ENCODE measurements at places on chromosomes 1 and 21. TPM values are rescaled to one million over a fixed set of nuclear protein-coding genes. Genes with fewer than 3 reads are reported as not detected.

DNA sequence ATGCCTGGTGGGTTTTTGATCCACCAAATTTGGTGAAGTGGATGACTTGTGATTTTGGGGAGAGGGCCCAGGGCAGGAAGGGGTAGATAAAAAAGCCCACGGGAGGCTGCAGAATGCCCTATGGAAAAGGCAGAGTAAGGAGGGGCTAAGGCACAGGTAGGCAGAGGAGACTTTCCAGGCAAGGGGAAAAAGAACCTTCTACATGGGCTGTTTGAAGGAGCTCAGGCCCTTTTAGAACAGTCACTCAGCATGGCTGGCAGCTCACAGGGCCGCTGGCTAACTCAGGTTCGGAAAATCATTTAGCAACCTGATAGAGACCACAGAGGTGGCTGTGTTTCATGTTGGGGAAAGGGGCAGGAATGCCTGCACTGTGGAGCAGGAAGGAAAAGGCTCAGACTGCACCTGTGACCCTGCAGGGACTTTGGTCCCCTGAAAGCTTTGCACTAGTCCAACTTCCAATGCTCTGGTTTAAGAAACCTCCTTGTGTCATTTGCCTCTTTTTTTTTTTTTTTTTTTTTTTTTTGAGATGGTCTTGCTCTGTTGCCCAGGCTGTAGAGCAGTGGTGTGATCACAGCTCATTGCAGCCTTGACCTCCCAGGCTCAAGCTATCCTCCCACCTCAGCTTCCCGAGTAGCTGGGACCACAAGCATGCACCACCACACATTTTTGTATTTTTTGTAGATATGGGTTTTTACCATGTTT is 58.5 kb upstream of the ENAH start:
- no peak for DNase-seq

The TMCC2 gene
- 11.9 TPM for total RNA-seq

The VHLL gene
- total RNA-seq = not detected

GRCh38 chr1:64975740-64976139 is 9.4 kb upstream of the JAK1 start:
- no peak for DNase-seq

- DNase-seq = no peak
Observed at GRCh38 chr1:24748191-24749121, 3.2 kb downstream of the CLIC4 start.

GRCh38 chr1:234745276-234745675 is 135.3 kb upstream of the IRF2BP2 start:
- DNase-seq = no peak

The G0S2 gene
- total RNA-seq = 220 TPM

DNA sequence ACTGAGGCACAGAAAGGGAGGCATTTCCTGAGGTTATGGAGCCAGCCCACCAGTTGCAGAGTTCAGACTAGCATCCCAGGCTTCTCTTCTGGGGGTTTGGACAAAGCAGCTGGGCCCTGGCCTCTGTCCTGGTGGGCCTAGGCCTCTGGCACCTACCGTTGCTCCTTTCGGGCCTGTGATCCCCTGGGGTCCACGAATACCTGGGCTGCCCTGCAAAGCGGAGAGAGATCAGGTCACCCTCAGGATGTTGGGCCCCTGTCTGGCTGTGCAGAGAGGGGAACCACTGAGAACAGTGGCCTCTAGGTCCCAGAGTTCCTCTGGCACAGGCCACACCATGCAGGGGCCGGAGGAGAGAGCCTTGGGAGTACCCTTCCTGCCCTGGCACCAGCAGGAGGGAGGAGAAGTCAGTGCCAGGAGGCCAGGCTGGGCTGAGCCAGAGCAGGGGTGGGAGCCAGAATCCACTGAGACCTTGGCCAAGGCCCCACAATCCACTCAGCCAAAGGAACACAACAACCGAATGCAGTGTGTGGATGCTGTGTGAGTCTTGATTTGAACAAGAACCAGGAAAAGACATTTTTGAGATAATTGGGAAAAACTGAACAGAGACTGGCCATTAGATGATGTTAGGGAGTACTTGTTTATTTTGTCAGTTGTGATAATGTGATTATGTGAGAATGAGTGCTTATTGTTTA is 8.9 kb downstream of the COL9A2 start:
- DNase-seq = no peak

The NBPF26 gene
- total RNA-seq = 0.91 TPM

The DISP1 gene
- 4.2 TPM for total RNA-seq

GRCh38 chr21:26784974-26785373 is 60.2 kb downstream of the ADAMTS1 start:
- no peak for DNase-seq

- DNase-seq = no peak
Observed at GRCh38 chr1:98457248-98457647, 204.3 kb upstream of the SNX7 start.

- DNase-seq = no peak
Observed at GRCh38 chr1:53567450-53567849, 108.3 kb downstream of the DMRTB1 start.

The FABP3 gene
- total RNA-seq = 2,432 TPM

The AKR7A3 gene
- 0.12 TPM for total RNA-seq

- peak; percentile 85 for DNase-seq
Observed at GRCh38 chr1:230176871-230177411, 109.9 kb downstream of the GALNT2 start.

- DNase-seq = no peak
Observed at GRCh38 chr1:154295408-154296235, 23.2 kb downstream of the HAX1 start.

DNA sequence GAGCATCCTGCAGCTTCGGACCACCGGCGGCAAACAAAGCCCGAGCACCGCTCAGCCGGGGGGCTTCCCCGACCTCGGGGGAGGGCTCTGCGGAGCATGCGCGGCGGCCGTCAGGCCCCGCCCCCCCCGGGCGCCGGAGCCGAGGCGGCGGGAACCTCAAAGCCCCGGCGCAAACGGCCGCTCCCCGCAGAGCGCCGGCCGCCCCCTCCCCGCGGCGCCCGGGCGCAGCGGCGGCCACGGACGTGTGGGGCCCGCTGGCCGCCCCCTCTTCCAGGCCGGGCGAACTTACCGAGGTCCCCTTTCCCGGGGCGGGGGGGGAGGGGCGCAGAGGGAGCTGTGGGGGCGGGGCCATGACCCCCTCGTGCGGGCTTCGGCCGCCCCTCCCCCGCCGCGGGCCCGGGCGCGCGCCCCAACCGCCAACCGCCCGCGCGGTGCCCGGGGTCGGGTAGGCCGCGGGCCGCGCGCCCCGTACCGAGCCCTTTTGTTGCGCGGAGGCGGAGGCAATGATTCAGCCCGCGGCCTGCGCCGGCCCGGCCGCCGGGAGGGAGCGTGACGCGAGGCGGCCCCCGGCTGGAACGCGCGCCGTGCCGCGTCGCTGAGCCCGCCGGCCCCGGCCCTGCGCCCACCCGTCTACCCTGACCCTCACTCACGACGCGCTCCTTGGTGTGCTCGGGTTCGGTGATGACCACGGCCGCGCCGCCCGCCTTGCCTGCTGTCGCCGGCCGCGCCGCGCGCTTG is 1.7 kb downstream of the RCC2 start:
- peak; percentile 46 for DNase-seq

- no peak for DNase-seq
Observed at GRCh38 chr1:180542838-180543145, 16.0 kb upstream of the OVAAL start.

DNA sequence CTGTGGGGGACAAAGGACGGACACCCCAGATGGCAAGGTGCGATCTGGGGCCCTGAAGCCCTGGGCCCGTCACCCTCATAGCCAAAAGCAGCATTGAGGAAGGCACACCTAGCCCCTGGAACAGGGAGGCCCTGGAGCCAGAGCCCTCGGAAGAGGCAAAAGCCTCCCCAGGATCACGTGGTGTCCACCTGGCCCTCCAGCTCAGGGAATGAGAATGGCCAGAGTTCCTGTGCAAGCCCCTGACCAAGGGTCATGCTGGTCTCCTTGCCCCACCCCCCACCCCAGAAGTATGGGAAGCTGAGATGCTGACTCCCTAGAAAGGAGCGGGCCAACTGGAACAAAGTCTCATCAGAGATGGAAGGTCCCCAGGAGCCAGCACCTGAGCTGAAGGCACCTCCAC is 1.0 kb upstream of the PDZK1IP1 start:
- DNase-seq = no peak

GRCh38 chr21:36540700-36541099 is 60.8 kb upstream of the CLDN14 start:
- no peak for DNase-seq

The LCE1E gene
- not detected for total RNA-seq

DNA sequence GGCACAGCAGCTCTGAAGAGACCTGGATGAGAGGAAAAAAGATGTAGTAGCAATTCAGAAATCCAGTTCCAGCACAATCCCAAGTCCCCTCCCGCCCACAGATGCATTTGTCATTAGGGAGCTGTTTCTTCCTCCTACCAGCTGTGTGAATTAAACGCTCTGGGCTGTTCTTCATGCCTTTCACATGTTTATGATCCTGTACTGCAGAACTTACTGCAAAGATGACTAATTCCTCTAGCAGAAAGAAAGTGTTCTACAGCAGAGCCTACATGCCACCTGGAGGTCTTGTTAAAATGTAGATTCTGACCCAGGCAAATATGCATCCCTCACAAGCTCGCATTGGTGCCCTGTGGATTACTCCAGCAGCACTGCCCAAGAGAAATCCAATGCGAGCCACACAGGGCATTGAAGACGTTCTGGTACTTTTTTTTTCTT is 6.5 kb downstream of the ENO1 start:
- no peak for DNase-seq

- peak; percentile 50 for DNase-seq
Observed at GRCh38 chr1:115545791-115546733, 95.7 kb upstream of the VANGL1 start.

DNA sequence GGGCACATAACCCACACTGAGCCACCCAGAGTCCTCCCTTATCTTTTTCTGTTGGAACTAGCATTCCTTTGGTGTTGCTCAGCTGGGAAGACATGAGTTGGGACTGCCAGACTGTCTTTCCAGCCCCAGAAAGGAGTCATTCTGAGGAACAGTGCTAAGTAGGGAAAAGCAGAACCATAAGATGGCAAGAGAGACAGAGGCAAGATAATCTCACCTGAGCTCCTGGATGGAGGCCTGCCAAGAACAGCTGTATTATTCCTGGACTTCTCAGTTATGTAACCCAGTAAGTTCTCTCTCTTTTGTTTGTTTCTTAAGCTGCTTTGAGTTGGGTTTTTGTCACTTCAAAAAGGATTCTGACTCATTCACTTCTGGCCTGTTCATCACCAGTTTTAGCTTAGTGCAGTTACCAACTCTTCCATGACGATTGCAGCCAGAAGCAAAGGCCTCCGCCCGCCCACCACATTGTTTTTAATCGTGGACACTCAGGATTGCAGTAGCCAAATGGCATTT is 134.4 kb downstream of the OMA1 start:
- no peak for DNase-seq

The LMX1A gene
- total RNA-seq = 0.09 TPM

The DAB1 gene
- 1.8 TPM for total RNA-seq

The OR6K3 gene
- total RNA-seq = not detected

GRCh38 chr1:209219791-209220524 is 363.6 kb upstream of the CAMK1G start:
- DNase-seq = no peak

The PLXNA2 gene
- 13.3 TPM for total RNA-seq

GRCh38 chr1:85606414-85606800 is 25.8 kb downstream of the CCN1 start:
- no peak for DNase-seq

GRCh38 chr1:61051443-61051718 is 31.0 kb upstream of the NFIA start:
- no peak for DNase-seq

GRCh38 chr21:38499296-38499695 is 1.0 kb upstream of the ERG start:
- no peak for DNase-seq

DNA sequence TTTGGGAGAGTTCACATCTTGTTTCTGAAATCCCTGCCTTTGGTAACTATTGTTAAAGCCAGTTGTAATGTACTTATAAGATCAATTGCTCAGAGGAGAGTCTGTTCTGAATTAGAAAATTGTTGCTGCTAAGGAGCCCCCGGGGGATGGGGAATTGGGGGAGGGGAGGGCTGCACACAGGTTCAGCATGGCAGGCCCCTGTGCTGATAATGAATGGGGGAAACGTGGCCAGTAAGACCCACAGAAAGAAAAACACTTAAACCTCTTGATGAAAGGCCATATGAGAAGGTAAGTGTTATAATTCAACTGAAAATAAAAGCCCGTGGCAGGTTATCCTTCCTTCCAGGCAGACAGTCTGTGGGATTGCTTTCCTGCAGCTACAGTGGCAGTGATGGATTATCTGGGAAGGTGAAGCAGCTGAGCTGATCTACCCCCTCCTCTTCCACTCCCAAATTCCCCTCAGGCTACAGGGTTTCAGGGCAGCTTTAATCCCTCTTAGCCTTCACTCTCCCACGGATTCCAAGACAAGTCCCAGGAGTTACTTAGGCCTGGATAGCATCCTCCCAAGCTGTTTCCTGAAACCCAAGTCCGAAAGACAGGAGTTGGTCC is 398.8 kb downstream of the TBX15 start:
- no peak for DNase-seq

The RPL22 gene
- total RNA-seq = 275 TPM

GRCh38 chr1:1622010-1622787 is 6.9 kb downstream of the MIB2 start:
- DNase-seq = no peak

The CD244 gene
- total RNA-seq = 0.50 TPM

- DNase-seq = no peak
Observed at GRCh38 chr1:237386362-237387143, 344.6 kb downstream of the RYR2 start.

GRCh38 chr1:121443001-121443540 is 258.3 kb downstream of the SRGAP2C start:
- DNase-seq = no peak

DNA sequence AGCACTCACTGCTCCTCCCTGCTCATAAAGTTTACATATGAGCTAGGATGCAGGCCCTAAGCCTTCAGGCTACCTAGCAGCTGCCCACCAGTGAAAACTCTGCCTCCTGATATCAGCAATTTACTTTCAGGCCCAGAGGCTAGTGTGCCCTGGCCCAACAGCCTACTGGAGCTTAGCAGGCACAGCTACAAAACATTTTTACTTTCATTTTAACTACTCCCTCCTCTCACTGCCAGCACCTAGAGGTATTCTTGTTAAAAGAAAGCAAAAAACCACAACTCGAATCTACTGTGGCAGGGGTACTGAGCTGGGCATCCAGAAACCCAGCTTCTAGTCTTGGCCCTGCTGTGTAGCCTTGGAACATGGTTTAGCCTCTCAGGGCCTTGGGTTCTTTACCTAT is 5.8 kb upstream of the LORICRIN start:
- DNase-seq = no peak

The KCNJ15 gene
- total RNA-seq = 1.3 TPM

Measured in left cardiac atrium (tissue), 4 donors.